Bronchial epithelial cell (primary cell): ENCODE measurements at places on chromosomes 5 and 9. TPM values are rescaled to one million over a fixed set of nuclear protein-coding genes. Genes with fewer than 3 reads are reported as not detected.
A peak's percentile ranks its signal among the peaks of the same experiment; 100 is the strongest.

PLPP7 gene
- not detected in 2 replicates for total RNA-seq

COL15A1 gene
- under 0.01 and 1.6 TPM in 2 replicates for total RNA-seq

PLCXD3 gene
- not detected in 2 replicates for total RNA-seq

CDH9 gene
- not detected in 2 replicates for total RNA-seq

CHSY3 gene
- total RNA-seq: under 0.01 and 0.26 TPM in 2 replicates

FBN2 gene
- 26.1 and 49.0 TPM in 2 replicates for total RNA-seq

TMEM215 gene
- total RNA-seq: not detected in 2 replicates

RIGI gene
- total RNA-seq: 1.8 and 2.9 TPM in 2 replicates

TTC39B gene
- total RNA-seq: 8.7 and 16.4 TPM in 2 replicates

IL3 gene
- total RNA-seq: not detected in 2 replicates

WDR31 gene
- total RNA-seq: 1.6 and 4.6 TPM in 2 replicates

CCDC183 gene
- under 0.01 and 0.38 TPM in 2 replicates for total RNA-seq

MEIKIN gene
- total RNA-seq: not detected in 2 replicates

DNA sequence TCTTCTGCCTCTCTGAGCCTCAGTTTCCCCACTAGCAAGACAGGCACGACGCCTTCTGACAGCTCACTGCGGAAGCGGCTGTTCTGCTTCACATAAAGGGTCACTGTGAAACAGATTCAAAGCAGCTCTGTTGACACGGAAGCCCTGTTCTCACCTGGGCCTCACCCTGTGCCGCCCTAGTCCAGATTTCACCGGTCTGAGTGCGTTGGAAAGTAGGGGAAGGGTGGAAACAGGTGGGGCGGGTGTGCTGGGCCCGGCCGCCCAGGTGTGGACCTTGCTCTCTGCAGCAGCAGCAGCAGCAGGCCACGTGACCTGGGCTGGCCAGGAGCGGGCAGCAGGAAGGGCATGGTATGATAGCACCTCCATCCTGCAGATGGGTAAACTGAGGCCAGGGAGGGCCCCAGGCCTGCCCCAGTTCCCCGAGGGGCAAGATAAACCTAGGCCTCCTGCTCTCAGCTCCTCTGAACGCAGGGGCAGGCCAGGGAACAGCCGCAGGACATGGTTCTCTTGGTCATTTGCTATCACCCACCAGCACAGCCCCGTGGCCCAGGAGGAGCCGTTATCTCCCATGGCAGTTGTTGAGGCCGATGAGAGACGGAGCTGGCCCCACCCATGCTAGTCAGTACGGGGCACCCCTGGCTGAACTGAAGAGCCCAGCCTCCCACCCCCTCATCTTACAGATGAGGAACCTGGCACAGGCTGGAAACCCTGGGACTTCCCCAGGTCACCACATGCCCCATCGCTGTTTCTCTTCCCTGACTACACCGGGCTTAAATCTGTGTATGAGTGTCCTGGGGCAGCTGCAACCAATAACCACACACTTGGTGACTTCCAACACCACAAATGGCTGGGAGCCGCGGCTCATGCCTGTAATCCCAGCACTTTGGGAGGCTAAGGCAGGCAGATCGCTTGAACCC lies 12.1 kb downstream of the PTGES2 start:
- no peak for DNase-seq

GRCh38 chr9:22030101-22030598 lies 21.0 kb upstream of the CDKN2B start:
- DNase-seq: peak; percentile 93

- no peak for DNase-seq
Measured at GRCh38 chr5:102582696-102583095, 83.9 kb upstream of the SLCO6A1 start.

DNA sequence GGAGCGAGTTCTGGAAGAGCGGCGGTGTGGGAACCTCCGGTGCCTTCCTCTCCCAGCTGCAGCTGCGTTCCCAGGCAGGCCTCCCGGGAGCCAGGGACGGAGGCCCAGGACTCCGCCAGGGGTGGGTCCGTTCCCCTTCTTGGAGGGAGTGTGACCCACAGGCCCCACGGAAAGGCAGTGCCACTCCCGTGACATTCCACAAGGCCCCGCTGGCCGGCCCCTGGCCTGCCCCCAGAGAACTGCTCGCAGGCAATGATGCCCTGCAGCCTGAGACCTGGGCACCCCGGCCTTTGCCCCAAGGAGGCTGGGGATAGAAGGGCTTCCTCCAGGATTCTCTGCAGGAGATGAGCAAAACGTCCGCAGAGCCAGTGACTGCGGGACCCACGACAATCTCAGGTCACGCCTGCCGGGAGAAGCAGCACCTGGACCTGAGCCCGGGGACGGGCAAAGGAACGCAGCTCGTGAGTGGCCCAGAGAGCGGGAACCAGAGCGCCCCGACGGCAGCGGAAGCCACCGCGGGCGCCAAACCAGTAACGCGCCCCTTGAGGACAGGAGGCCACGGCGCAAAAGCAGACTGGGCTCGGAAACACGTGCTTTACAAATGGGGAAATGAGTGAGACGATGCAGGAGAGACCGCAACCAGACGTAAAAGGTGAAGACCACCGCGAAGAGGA lies 9.3 kb downstream of the OBP2B start:
- DNase-seq: no peak

DNA sequence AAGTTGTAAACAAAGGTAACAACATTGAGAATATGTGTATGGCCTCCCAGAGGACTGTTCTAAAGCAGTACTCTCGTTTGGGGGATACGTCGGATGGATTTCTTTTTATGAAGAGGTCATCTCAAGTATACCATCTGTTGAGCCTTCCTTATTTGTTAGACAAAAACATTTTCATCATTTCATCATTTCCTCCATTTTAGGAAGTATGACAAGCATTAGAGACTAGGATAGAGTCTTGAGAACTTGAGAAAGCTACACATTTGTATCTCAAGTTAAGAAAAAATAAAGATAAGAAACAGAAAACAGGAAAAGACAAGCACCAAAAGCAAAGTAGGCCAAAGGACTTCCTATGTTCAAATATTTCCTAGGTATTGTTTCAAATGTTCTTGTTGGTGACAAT lies 307.0 kb downstream of the EFNA5 start:
- DNase-seq: no peak

- peak; percentile 56 for DNase-seq
Measured at GRCh38 chr9:86997156-86997555, 49.9 kb upstream of the GAS1 start.

GRCh38 chr9:98050351-98050750 lies 6.2 kb upstream of the NANS start:
- no peak for DNase-seq

DNA sequence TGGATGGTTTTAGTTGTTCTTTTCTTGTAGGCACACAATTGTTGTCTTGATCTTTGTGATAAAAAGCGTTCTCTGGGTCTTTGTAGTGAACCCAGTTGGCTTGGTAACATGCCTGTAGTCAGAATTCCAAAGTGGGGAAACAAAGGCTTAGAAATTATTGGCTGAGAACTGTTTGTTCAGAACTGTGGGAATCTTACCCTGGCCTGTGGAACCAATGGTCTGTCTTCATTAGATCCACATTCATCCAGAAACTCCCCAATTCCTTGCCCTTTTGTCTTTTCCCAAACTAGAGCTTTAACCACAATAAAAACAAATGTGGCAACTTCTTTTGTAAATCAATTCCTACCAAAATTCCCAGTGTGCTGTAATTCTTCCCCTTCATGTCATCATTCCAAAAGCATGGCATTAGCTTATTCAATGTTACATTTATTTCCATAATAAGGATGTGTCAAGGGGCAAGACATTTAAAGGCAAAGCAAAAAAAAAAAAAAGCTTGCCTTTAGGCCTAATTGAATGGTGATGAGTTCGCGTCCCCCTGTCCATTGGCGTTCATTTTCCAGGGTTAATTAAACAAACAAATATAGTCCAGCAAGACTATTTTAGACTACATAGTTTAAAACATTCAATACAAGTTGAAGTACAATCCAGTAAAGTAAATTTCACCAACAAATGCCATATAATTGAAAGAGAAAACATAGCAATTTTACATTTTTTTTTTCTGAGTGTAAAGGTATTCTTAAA lies 249.8 kb upstream of the ZNF608 start:
- no peak for DNase-seq

GRCh38 chr5:127809533-127809932 lies 106.3 kb downstream of the CCDC192 start:
- DNase-seq: no peak

DNA sequence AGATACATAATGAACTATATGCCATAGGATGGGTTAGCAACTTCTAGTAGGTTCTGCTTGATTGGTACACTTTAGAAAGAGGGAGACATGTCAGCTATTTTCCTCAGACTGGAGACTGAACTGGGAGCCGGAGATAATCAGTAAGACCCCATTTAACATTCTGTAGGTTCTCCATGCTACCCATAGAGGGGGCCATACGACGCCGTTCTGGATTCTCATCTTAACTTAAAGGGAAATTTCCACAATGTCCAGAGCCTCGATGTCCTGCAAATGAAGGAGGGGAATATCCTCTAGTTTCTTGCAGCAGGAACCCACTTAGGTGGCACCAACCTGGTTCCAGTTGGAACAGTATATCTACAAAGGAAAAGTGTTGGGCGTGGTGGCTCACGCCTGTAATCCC lies 22.3 kb upstream of the NPM1 start:
- DNase-seq: no peak

DNA sequence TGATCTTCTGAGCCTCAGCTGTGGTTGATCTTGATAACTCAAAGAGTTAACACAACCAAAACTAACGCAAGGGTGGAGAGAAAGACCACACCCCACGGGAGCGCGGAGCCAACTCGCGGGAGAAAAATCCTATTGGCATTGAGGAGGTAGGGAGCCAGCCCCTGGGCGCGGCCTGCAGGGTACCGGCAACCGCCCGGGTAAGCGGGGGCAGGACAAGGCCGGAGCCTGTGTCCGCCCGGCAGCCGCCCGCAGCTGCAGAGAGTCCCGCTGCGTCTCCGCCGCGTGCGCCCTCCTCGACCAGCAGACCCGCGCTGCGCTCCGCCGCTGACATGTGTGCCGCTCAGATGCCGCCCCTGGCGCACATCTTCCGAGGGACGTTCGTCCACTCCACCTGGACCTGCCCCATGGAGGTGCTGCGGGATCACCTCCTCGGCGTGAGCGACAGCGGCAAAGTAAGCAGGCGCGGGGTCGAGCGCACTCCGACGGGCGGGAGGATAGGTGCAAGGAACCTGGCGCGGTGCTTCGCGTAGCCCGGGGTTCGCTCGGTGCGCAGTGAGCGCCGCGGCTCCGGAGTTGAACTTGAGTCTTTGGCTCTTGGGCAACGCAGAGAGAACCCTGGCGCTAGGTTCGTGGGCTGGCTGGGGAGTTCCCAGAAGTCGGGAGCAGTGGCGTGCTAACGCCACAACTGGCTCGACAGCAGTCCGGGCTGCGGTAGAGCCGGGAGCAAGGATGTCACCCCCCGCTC lies at the start of gene GDA:
TSS of gene GDA (plus strand) at position 210 of the 745 bp plus-strand sequence. CDS start at position 330, 120 bp downstream.
- no peak for DNase-seq

GRCh38 chr5:113145757-113146387 lies 169.3 kb downstream of the DCP2 start:
- DNase-seq: peak; percentile 98

- no peak for DNase-seq
Measured at GRCh38 chr5:121640298-121640697, 211.4 kb upstream of the FTMT start.

DNA sequence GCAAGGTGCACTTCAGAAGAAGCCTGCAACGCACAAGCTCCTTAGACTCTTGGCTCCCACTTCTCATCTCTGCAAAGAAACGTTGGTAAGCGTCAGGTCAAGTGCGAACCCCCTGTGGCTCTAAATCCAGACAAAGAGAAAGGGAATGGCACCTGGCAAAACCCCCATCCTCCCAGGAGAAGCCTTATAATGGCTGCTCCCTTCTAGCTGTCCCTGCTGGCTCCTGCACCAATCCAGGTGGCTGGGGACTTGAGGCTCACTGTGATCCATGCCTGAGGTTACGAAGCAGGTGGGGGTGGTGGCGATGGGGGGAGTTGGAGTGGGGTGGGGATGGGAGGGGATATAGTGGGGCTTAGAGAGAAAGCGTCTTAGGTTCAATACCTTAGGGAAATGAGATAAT lies 272.8 kb downstream of the DENND1A start:
- no peak for DNase-seq

DNA sequence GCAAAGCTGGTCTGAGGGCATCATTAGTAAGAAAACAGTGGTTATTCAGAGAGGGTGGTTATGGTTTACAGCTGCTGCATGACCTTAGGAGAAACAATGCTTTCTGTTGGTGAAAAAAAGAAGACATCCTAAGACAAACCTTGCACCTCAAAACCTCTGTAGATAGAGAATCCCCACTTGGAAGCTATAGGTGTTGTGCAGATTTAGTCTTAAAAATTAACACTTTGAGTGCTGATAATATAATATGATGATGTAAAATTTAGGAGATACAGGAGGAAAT lies 1.4 kb upstream of the PTTG1 start:
- DNase-seq: no peak

DNA sequence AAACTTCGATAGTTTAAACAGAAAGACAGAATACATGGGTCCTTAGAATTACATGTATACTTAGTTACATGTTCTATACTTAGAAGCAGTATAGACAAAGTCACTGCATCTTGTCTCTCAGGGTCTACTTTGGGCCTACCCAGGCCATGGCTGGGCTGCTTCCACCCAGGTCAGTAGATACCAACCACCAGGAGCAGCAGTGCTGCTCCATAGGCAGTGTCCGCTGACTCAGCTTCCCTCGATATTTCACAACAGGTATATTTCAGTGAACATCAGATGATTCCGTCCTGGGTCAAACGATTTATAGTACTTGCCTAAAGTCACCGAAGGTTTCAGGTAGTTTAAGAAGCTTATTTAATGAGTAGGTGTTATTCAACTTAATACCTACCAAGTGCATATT lies 18.0 kb downstream of the IARS1 start:
- no peak for DNase-seq

GRCh38 chr9:92138157-92138959 lies 23.1 kb upstream of the SPTLC1 start:
- DNase-seq: peak; percentile 16

- no peak for DNase-seq
Measured at GRCh38 chr9:8492024-8492423, 692.4 kb upstream of the DMAC1 start.

GRCh38 chr5:58763390-58763789 lies 180.5 kb downstream of the RAB3C start:
- no peak for DNase-seq

DNA sequence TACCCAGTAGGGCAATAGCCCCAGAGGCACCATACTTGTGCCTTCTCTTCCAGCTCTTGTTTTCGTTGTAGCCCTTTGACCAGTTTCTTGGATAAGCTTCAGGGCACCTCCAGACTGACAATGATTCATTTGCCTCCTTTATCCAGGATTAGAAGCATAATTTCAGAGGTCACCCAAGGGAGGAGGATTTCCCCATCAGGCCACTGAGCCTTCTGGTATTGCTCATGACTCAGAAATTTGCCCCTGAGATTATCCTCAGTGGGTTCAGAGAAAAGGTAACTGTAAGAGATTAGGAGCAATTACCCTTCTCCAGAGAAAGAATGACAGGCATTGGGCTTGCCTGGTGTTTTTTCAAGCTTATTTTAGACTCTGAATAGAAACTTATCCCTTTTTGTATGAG lies 147.9 kb downstream of the MSX2 start:
- DNase-seq: no peak

GRCh38 chr5:177362610-177363507 lies 5.1 kb downstream of the RGS14 start:
- DNase-seq: peak; percentile 63

DNA sequence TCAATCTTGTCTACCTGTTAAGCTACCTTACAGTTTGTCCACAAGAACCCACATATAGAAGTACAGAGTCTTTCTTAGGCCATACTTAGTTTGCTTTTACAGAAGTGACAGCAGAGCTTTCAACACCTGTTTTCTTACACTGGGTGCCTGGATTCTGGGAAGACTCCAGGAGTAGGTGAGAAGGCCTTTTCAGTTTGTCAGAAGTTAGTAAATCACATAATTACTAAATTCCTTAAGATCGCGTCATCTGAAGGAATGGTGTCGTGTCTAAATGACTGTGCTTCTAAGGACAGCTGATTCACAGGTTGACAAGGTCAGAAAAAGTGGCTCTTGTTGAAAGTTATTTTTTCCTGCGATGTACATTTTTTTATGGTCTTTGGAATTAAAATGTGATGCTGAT lies 97.0 kb upstream of the FAM120A start:
- peak; percentile 13 for DNase-seq
